Neural crest cell (in vitro differentiated cells): ENCODE measurements at places on chromosomes 3 and 15.

- DNase-seq: no peak
Observed at GRCh38 chr3:15159501-15160136, 46.4 kb upstream of the CAPN7 start.

DNA sequence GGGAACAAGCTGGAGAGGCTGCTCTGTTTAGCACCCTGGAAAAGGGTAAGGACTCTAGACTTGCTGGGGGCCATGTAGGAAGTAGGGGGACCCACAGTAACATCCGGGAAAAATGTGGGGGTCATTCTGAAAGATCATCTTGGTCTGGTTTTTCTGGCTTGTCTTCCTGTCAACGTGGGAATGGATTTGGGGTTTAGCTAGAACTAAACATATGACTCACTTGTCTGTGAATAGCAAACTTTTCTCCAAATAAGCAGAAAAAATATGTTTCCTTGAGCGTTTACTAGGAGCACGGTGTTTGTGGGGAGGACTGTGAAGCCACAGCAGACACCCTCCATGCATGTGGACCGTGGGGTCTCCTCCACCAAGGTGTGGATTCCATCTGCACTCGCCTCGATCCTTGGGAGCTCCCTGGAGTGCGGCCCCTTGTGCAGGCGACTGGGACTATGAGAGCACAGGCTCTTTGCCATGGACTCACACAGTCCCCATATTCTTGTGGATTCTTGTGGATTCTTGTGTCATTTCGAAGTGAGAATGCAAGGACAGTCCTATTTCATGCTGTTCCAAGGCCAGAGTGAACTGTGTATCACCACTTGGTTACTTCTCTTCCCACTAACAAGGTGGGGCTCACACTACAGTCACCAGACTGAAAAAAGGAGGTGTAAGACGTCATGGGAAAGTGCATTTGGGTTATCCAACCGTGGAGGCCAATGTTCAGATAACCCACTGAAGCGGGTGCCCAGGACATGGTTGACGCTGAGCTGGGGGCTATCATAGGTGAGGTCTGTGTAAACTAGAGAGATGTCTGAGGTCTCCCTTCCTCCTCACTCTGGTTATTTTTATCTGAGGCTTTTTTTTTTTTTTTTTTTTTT is 25.5 kb downstream of the PGPEP1L start:
- DNase-seq: no peak

- DNase-seq: no peak
Observed at GRCh38 chr15:52834379-52834778, 44.2 kb upstream of the ONECUT1 start.

GRCh38 chr3:71601811-71602210 is 18.3 kb upstream of the FOXP1 start:
- no peak for DNase-seq

DNA sequence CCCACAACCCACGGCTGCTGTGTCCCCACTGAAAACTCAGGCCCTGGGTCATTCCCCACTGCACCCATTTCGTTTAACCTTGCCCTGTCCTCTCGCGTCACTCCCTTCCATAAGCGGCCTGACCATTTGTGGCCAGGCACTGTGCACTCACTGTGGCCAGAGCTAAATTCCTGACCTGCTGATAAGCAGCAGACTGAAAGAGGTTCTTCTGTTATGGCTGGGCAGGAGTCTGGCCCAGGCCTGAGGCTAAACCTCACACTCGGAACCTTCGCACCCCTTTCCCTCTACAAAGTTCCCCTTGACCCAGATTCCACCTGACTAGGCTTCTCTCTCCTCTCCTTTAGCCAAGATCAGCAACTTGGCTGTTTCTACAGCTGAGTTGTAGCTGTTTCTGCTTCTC is 62.3 kb downstream of the ADAMTS17 start:
- DNase-seq: no peak

DNA sequence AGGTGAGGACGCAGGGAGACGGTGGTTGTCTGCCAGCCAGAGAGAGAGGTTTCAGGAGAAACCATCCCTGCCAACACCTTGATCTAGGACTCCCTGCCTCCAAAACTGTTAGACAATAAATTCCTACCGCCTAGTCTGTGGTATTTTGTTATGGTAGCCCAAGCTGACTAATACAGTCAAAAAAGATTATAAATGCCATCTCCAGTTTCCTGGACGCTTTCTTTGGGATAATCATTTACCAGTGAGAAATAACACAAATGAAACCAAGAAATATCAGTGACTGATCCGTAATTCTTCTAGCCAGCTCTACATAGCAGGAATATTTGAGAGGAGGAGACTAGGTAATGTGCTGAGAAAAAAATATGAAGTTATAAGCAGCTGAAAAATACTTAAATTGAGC is 707.8 kb upstream of the LMCD1 start:
- no peak for DNase-seq

- no peak for DNase-seq
Observed at GRCh38 chr15:82709081-82709420, 624 bp downstream of the AP3B2 start.

- DNase-seq: no peak
Observed at GRCh38 chr3:32180141-32180784, 58.2 kb upstream of the CMTM8 start.

DNA sequence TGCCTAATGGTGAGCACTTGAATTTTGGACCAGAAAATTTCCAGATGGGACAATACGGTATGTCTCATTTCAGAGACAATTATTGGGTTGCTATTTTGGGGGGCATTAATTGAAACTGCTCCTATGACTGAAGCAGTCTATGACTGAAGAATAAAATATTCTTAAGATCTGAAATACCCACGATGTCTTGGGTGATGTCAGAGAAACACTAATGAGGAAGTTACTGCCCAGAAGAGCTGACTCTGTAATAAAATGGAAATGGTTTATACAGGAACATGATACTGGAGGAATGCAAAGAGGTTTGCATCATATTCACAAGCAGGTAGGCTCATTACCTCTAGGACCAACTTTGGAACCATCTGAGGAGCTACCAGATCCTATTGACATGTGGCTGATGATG is 68.7 kb downstream of the IL12A start:
- no peak for DNase-seq
